ENCODE measurements at places on chromosomes 2 and 18.

DNA sequence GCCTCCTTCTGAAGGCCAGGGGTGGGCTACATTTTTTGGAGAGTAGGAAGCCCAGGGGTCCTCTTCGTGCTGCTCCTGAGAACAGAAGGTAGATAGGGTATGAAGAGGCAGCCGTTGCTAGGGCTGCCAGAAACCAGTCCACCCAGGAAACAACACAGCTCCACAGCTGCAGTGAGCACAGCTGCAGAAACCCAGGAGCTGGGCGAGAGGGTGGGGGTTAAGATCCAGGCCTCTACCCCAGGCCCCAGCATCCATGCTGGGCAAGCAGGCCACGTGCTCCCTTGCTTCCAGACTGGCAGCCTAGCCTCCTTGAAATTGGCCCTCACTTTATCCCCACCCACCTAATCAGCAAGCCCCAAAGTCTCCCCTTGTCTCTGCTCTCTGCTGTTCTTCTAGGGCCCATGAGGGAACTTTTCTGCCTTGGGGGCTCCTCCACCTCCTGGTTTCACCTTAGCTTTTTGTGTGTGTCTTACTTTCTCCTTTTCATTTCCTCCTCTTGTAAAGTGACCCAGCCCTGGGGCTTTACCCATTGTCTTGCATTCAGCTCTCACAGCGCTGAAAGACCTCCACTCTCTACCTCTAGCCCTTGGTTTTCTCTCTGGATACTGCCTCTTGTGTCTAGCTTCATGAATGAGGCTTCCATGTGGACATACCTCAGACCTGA is 30.7 kb downstream of the STON1 start:
- no peak for DNase-seq

GRCh38 chr18:33596178-33596854 is 18.3 kb downstream of the ASXL3 start:
- DNase-seq, result no peak

GRCh38 chr18:864872-865273 is 39.8 kb upstream of the ADCYAP1 start:
- peak; percentile 62 for DNase-seq

GRCh38 chr2:121376535-121377250 is 91.7 kb upstream of the TFCP2L1 start:
- DNase-seq, result peak; percentile 64

GRCh38 chr18:31041271-31042083 is 1.1 kb downstream of the DSC3 start:
- DNase-seq, result peak; percentile 66

- DNase-seq, result no peak
Observed at GRCh38 chr2:119469661-119470297, 38.1 kb downstream of the TMEM37 start.

DNA sequence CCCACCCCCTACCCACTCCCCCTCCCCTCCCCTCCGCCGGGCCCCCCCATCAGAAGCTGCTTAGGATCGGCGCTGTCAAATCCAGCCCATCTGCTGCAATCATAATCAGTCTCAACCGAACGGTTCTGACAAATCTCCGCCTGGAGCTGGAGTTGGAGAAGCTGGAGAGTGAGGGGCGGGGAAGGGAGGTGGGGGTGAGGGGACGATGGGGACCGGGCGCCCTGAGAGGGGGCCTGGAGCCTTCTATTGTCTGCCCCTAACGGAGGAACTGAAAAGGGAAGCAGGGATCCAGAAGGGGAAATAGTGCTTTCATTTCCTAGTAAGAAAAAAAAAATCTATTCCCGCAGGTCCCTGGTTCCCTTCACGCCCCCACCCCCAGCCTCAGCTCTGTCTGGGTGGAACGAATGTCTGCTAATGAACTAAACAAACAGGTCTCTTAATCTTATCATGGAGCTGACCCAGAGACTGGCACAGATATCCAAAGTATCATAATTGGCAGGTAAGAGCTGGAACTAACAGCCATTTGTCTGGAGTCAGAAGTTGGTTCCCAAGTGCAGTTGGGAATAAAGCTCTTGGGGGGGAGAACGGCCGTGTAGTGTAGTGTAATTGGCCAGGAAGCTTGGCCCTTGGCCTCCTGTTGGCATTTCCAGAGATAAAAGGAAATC is 301.2 kb downstream of the NCKAP5 start:
- DNase-seq, result peak; percentile 3

DNA sequence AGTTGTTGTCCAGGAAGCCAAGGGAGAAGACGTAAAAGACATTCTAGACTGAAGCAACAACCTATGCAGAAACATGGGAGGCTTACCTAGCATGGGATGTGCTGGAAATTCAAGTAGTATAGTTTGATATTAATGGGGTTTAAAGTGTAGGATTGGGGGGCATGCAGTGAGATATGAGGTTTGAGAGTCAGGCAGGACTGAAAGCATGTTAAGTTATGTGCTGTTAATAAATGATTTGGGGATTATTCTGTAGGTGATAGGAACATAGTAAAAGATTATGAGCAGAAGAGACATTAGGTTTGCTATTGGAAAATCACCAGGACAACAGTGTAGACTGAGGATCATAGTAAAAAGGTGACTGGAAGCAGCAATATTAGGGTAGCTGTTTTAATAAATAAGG is 3.2 kb downstream of the EHBP1 start:
- no peak for DNase-seq

GRCh38 chr2:160138406-160138805 is 61.7 kb downstream of the ITGB6 start:
- DNase-seq, result no peak

DNA sequence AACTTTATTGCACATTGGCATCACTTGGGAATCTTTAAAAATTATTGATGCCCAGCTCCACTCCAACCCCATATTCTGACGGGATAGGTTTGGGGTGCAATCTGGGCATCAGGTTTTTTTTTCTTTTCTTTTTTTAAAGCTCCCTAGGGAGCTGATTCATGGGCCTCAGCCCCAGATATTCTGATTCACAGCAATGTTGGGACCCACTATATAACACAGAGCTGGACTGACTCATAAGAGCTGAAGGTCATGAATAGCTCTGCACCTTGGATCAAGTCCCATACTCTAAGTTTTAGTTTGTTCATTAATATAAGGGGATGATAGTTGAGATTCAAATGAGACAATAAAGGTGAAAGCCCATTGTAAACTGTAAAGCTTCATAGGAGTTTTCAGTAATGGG is 191.1 kb upstream of the REV1 start:
- peak; percentile 64 for DNase-seq

GRCh38 chr18:64615021-64615420 is 466.1 kb upstream of the LINC00305 start:
- DNase-seq, result no peak
